Activated naive CD4-positive, alpha-beta T cell treated with anti-CD3 and anti-CD28 coated beads, Interleukin-2, amount 50 U/mL, for 16 hours (primary cell): ENCODE measurements at places on chromosomes 13 and 19.

GRCh38 chr19:40400559-40400958, 10.6 kb upstream of the HIPK4 start:
- no peak for DNase-seq

DNA sequence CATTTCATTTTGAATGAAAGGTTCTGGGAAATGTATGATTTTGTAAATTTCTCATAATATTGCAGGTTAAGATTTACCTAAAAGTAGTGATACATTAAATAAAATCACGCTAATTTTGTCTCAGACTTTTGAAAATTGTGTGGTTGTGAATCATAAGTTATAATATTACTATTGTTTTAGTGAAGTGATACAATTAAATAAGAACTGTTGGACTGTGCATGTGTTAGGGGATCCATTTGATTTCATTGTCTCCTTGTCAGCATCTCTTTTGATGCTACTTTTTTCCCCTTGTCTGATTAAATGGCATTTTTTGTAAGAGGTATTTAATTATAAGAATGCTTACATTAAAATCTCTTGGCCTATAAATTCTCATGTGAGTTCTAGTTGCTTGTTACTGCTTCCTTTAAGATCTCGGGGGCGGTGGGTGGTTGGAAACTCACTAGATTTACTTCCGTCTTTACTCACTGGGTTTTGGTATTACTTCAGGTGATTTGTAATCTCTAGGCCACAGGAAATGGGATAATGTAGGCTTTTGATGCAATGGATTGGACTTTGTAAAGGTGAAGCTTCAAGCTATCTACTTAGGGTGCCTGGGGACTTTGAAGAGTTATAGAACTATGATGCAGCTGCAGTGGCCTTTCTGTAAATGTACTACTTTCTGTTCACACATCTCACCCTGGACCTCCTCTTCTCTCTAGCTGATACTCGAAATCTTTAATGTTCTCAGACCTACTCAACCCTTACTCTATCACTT, 66.5 kb downstream of the PAN3 start:
- peak; percentile 37 for DNase-seq

DNA sequence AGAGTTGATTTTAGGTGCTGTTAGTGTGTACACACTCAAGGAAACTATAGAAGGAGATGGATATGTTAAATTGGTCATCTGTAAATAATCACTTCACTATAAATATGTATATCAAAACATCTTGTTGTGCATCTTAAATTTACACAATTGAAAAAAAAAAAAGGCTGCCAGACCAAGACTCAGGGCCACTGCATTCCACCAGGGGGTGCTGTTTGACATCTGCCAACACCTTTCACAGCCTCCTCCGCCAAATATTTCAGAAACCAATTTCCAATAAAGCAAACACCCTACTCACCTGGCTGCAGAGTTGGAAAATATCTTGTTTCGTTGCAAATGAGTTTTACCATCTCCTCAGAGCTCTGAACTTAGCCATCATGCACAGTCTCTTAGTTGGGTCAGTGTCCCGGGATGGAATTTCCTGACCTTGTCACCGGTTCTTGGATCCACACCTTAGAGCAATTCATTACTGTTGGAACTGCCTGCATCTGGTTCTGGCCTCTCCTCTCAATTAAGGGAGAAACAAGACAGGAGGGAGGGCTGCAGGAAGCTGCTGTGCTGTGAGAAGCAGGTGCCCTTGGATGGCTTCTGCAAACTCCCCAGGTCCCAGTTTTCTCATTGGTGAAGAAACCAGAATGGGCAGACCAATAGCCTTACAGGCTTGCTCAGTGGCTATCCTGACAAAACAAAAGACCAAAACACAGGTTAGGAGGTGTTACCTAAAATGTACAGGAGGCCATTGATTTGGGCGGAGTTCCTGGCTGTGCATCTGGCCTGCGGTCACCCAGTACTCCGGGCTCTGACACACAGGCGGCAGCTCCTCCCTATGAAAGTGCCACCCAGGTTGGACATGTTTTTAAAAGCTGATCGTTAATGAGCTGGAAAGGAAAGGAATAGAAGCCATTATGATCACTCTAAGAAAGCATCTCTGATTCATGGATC, 746.6 kb downstream of the UQCRFS1 start:
- DNase-seq = peak; percentile 68

GRCh38 chr19:35459414-35460082, 11.5 kb downstream of the FFAR2 start:
- no peak for DNase-seq

- DNase-seq = no peak
Measured at GRCh38 chr13:46479283-46479682, 73.7 kb upstream of the LRCH1 start.

DNA sequence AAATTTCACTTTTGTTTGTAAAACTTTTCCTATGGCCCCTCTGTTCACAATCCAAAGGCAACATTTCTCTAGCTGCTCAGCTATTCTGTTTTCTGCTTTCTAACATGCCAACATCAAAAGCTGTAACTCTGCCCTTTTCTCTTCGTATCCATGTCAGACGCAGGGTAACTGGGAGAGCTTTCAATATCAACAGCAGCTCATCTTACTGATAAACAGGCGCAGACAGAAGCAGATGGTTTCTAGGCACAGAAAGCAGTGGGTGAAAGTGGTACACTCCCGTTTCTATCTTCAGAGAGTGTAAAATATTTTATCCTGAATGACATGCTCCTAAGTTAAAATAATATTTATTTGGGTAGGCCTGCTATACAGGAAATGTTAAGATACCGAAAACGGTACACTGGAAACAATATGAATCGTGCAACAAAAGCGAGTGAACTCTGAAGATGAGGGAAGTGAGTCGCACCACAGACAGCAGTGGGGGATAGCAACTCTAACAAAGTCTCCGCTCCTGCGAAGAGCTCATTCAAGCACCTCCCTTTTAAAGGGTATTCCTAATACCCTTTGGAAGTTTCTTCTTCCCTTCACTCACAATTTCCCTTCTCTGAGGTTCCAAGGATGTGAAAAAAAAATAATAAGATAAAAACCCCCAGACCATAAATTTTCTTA, 798.3 kb downstream of the GPC5 start:
- no peak for DNase-seq

GRCh38 chr19:3665681-3666544, 34.4 kb downstream of the PIP5K1C start:
- peak; percentile 73 for DNase-seq

DNA sequence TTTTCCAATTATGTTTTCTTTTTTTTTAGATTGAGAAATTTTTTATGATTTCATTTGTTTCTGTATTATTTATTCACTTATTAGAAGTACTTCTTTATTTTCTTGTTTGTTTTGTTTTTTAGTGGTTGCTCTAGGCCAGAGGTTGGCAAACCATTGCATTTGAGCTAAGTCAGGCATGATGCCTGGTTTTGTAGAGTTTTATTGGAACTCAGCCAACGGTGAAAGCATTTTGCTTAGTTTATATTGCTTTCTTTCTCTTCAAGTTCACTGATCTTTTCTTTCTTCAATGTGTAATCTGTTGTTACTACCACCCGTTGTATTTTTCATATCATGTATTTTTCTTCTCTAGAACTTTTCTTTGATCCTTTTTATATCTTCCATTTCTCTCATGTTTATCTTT, 19.7 kb downstream of the ZNF567 start:
- DNase-seq = no peak

- no peak for DNase-seq
Measured at GRCh38 chr13:67860315-67860714, 630.2 kb upstream of the PCDH9 start.
